A549 (cell line): ENCODE measurements at places on chromosomes 2 and 18.

- no peak for DNase-seq
Observed at GRCh38 chr2:207122651-207123334, 43.0 kb downstream of the KLF7 start.

DNA sequence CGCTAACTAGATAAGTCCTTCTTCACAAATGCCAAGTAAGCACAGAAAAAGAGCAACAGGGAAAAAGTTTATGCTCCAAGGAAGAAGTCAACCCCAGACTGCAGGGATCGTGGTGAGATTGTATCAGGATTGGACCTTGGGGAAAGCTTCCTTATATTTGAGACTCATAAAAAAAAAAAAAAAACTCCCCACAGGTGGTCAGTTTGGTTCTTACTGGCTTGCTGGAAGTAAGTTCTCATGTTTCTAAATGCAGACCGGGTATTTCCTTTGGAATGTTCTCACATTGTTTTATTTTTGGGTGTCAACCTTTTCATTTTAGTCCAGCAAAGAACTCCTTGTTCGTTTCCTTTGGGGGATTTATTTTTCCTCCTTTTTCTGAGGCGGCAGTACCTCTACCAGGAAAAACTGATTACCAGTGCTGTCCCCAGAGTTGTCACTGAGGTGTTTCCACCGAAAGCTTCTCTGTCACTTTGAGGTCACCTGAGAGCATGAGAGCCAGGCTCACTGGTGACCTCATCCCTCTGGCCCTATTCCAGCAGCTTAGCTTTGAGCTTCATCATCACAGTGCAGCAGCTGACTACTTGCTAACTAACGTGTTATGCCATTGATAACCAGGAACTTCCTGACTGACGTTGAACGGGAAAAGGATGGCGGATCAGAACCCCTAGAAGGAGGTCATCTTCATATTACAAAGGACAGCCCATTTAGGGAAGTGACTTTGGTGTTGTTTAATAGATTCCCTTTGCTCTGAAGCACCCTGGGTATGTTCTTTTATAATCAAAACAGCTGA lies 16.8 kb upstream of the ATP8B1 start:
- DNase-seq: peak; percentile 68

GRCh38 chr2:204428675-204429074 lies 116.6 kb upstream of the PARD3B start:
- no peak for DNase-seq

- peak; percentile 76 for DNase-seq
Observed at GRCh38 chr2:108594132-108594981, 60.1 kb downstream of the LIMS1 start.

DNA sequence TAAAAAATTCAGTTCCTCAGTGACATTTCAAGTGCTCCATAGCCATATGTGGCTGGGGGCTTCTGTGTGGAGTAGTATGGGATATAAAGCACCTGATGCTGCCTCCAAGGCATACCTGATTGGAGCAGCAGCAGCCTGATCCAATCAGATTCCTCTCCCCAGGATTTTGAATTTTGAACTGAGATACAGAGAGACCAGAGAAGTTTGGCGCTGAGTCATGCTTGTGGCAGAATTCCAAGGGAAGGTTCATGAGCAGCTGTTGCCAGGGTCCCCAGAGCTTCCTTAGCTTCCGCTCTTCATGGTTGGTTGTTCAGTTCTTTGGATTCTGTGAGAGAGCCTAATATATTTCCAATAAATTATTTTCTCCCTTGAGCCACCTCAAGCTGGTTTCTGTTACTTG lies 29.0 kb upstream of the CFAP36 start:
- DNase-seq: peak; percentile 55

- peak; percentile 62 for DNase-seq
Observed at GRCh38 chr2:177338177-177338721, 54.3 kb upstream of the AGPS start.

- no peak for DNase-seq
Observed at GRCh38 chr2:200451511-200451910, 58.4 kb downstream of the KCTD18 start.

GRCh38 chr2:121860758-121861227 lies 105.3 kb downstream of the TSN start:
- no peak for DNase-seq

DNA sequence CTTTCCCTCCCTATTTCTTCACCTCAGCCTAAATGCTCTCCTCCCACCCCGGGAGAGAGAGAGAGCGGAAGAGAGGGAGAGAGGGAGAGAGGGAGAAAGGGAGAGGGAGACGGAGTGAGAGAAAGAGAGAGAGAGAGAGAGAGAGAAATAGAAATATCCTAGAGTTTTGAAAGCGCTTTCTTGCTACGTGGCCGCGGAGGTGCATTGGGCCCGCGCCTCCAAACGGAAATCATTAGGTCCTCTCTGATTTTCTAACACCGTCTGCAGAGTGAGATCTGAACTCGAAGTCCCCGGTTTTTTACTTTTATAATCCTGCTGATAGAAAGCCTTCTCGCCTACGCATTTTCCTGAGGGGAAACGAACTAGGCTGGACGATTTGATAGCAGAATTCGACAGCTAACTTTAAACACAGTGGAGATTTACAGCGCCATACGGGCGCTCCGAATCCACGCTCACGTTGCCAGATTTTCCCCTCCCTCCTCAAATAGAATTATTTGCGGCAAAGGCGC lies 903 bp upstream of the EVX2 start:
- no peak for DNase-seq

DNA sequence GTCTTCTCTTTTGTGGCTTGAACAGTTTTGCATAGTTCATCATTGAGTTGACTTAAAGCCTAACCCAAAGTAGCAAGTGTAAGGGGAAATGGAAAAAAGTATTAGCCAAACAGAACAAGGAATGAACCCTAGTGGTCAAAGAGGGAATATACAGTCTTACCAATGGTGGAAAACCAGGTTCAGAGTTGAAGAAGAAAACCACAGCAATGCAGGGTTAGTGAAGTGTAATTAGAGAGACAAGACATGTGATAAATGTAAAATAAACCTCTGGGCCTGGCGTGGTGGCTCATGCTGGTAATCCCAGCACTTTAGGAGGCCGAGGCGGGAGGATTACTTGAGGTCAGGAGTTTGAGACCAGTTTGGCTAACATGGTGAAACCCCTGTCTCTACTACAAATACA lies 2.4 kb downstream of the TTN start:
- peak; percentile 30 for DNase-seq

- DNase-seq: no peak
Observed at GRCh38 chr2:102030855-102031527, 39.2 kb downstream of the IL1R2 start.

GRCh38 chr2:3612639-3613523 lies 18.0 kb downstream of the COLEC11 start:
- DNase-seq: no peak

DNA sequence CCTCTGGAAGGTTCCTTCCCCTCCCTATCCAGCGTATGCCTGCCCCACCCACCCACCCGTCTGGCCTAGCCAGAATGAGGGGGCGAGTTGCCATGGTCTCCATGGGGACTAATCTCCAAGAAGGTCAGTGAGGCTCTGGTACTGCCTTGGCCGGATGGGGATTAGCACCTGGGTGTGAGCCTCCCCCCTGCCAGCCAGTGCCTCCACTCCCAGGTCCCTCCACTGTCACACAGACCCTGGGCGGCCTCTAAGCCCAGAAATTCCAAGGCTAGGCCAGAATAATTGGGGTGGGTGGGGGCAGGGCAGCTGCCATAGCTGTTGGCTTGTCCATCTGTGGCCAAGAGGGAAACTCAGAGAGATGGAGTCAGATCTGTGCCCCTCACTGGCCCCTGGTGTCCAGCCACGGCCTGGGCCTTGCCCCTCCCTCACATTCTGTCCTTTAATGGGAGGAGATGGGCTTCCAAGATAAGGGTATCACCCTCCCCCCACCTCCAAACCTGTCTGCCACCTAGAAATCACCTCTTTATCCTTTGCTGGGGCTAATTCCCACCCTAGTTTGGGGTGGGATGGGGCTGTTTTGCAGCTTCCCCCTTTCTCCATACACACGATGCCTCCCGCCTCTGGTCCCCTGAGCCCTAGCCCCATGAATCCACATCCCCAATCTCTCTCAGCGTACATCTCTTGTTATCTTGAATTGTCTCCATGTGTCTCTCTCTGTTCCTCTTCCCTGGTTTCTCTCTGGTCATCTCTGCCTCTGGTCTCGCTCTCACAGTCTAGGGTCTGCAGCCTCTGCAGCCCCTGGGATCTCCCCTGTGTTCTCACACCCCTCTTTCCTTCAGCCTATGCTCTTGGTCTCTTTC lies 6.0 kb upstream of the CRYBA2 start:
- DNase-seq: no peak

DNA sequence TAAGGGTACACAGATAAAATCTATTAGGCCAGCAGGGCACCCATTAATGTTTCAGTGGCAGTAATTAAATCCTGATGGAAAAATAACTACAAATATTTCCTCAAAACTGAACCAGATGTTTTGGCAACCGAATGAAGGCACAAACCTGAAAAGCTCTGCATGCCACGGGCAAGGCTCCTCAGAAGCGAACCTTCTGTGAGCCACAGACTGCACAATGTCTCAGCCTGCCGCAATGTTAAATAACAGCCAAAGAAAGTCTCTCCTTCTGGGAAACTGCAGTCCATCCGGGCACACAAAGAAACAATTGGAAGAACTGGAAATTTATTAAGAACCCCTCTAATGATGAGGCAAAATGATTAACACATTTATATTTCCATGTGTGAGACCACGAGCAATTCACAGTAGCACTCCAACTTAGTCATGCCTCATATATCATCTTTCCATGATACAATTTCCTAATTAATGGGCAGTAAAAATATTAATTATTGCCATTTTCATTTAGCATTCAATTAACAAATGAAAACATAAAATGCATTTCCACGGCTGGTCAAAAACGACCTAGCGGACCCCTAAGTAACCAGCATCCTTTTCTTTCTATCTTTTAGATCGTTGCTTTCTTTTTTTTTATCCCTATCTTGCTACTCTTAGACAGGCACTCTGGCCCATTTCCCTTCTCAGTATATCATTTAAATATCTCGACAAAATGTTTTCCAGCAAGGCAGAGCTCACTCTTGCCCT lies 237.5 kb downstream of the EPHA4 start:
- no peak for DNase-seq

DNA sequence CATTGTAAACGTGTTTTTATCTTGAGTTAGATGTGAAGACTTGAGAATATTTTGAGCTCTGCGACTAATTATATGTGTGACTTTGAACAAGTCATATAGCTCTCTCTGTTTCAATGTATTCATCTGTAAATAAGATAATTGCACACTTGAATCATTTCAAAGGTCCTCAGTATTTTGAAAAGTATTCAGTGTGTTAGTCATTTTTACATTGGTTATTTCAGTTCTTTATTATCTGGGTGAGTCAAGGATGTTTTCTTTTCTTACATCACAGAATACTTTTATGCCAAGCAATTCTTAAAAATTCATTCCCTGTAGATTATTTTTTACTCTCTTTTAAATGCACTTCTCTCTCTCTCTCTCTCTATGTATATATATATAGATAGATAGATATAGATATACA lies 1098.0 kb upstream of the ZEB2 start:
- DNase-seq: no peak

GRCh38 chr2:66389651-66390131 lies 45.2 kb upstream of the MEIS1 start:
- peak; percentile 5 for DNase-seq

DNA sequence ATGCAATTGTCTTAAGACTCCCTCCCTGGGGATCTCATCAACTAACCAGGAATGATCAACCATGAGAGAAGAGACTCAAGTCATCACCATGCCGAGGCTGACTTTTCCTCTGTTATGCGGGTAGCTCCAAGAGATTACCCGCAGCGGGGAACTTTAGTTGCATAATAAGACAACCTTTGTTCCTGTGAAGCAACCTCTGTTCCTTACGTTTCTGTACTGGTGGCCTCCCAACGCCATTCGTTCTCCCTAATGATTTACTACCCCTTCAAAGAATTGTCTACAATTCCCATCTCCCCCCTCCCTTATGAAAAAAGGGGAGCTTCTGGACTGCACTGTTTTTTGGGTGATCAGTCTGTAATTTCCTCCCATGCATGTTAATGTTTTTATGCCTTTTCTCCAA lies 66.1 kb upstream of the LRPPRC start:
- peak; percentile 26 for DNase-seq

DNA sequence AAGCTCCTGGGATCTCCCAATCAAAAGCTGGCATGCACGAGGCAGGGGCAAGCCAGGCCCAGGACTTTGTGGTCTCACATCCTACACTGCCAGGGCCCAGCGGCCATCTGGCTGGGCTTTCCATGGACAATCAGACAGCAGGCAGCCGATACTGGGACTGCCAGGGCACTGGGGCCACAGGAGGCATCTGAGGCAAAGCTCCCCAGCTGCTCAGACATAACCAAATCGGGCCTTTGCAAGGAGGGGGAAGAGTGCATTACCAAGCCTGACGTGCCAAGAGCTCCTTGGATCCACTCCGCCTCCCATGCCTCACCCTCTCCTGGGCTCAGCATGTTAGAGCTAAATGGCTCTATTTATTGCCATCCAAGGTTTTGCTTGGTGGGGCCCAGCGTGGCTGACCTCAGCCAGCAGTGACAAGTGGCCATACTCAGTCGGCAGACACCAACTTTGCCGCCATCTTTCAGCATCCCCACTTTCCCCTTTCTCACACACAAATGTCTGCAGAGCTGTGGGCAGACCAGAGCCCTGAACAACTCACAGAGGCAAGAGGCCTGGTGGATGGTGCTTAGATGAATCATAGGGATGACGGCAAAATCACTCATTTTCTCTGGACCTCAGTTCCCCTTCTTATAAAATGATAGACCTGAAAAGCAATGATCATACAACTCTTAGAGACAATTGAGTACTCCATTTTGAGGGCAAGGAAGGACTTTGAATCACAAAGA lies 200.8 kb downstream of the TTC32 start:
- DNase-seq: no peak

DNA sequence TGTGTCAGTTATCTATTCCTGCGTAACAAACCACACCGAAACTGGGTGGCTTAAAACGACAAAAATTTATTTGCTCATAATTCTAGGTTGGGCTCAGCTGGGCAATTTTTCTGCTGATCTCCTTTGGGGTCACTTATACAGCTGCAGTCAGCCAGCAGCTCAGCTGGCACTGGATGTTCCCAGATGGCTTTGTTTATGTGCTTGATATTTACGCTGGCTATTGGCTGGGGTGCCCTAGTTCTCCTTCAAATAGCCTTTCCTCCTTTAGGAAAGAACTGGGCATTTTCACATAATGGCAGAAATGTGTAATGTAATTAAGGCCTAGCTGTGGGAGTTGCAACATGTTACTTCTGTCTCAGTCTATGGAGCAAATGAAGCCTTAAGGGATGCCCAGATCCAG lies 142.2 kb downstream of the B3GNT2 start:
- DNase-seq: no peak

GRCh38 chr2:88827821-88828220 lies 136.3 kb downstream of the RPIA start:
- no peak for DNase-seq

- peak; percentile 57 for DNase-seq
Observed at GRCh38 chr18:79964330-79965118, at the start of gene HSBP1L1. Gene HSBP1L1, plus strand, starts transcription at chr18:79964643. Its CDS starts 93 bp downstream, at chr18:79964736.

DNA sequence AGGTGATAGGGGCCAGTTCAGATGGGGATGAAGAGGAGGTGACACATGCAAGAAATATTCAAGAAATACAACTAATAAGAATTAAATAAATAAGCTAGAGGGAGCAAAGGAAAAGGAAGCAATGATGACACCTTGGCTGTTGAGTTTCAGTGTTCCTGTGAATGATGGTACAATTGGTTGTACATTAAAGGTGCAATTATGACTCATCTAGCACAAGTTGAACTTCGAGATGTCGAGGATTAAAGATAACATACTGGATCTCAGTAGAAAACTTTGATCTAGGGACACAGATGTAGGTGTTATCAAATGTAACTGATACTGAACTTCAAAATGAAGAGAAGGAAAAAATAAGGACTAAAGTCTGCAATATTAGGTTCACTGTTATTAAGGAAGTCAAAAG lies 760.6 kb upstream of the CHAC2 start:
- DNase-seq: no peak
